ENCODE measurements at places on chromosomes 5 and 9.

- DNase-seq = peak; percentile 15
Measured at GRCh38 chr9:129639756-129640085, 2.2 kb downstream of the ASB6 start.

DNA sequence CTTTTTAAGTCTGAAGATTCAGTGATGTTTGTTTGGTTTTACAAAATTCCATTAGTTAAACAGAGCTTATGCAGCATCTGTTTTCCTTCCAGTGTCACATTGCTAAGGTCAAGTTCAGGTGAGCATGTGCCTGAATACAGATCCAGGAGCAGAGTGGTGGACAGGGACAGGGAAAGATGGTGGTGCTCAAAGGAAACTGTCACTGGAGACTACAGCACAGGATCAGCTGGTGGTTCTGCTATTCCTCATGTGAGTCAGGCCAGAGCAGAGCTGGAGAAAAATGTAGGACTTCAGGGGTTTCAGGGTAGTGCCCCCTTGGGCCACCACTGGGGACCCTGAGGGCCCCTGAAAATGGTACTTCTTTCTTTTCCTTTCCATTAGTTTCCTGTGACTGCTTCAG lies 283.5 kb upstream of the DAP start:
- DNase-seq = no peak

DNA sequence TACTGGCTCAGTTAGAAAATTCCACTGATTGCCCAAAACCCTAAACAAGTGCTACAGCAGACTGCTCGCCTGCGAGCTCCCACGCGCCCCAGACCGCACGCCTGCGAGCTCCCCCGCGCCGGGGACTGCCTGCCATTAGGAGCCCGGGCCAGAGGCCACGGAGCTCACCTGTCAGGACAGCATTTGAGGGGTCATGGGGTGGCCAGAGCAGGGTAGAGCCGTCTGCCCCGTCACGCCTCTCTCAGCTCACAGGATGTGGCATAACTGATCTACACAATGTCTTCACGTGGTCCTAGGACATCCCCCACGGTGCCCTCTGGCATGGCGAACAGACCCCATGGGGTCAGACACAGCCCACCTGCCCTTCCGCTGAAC lies 29.1 kb upstream of the LRRC14B start:
- DNase-seq = no peak

GRCh38 chr9:98686961-98687855 lies 21.5 kb downstream of the GABBR2 start:
- no peak for DNase-seq

GRCh38 chr5:44329716-44330115 lies 59.5 kb downstream of the FGF10 start:
- no peak for DNase-seq

DNA sequence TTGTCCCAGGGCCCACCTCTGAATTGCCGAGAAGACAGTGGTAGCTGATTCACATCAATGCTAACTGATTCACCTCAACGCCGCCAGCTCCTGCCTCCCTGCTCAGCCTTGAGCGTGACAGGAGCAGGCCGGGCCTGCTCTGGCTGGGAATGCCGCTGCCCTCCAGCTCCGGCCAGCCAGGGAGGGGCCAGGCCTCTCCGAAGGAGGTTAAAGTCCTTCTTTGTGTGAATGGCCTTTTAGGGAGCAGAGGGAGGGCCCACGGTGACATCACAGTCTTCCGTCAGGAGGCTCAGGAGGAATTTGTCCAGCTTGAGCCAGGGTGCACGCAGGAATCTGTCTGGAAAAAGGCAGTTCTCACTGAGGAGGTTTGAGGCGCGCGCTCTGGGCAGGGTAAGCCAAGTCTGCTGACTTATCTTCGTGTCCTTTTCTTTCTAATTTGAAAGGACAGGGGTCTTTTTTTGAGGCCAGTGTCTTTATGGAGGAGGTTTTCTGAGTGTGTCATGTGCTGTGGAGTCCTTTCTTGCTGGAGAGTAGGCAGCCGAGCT lies 82.7 kb downstream of the C9orf152 start:
- peak; percentile 93 for DNase-seq

DNA sequence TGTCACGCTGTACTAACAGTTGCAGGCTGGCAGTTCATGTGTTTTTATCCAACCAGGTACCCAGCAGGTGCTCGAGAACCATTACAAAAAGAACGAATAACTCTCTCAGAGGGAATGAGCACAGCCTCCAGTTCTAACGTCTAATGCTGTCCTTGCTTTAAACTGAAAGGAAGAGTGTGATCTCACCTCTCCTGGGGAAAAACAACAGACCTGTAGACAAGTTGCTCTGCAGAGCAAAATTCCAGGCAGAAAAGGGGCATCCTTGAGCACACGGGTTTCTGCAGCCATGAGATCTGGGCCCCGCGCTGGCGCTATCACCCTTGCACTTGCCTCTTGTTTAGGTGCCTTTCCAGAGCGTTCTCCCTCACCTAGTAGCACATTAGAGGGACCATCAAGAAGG lies 92.5 kb upstream of the DNAH5 start:
- DNase-seq = no peak

DNA sequence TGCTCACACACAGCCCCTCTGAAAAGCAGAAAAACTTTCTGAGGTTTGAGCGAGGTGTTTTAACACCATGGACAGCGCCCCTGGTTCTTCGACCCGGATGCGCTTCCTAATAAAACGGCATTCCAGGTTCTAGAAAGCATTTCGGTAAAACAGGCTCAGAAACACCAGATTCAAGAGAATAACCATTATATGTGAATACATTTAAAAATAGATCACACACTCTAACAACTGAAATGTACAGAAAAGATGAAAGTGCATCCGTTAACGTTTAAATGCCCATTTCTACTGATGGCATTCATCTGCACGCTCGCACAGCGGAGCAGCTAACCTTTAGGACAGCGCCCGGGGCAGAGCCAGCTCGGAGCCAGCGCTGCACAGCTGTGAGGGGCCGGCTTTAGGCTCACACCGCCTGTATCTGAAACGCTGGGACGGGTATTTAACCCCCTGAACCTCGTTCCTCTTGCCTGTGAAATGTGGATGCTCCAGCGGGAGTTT lies 26.3 kb upstream of the TENT4A start:
- DNase-seq = peak; percentile 62

DNA sequence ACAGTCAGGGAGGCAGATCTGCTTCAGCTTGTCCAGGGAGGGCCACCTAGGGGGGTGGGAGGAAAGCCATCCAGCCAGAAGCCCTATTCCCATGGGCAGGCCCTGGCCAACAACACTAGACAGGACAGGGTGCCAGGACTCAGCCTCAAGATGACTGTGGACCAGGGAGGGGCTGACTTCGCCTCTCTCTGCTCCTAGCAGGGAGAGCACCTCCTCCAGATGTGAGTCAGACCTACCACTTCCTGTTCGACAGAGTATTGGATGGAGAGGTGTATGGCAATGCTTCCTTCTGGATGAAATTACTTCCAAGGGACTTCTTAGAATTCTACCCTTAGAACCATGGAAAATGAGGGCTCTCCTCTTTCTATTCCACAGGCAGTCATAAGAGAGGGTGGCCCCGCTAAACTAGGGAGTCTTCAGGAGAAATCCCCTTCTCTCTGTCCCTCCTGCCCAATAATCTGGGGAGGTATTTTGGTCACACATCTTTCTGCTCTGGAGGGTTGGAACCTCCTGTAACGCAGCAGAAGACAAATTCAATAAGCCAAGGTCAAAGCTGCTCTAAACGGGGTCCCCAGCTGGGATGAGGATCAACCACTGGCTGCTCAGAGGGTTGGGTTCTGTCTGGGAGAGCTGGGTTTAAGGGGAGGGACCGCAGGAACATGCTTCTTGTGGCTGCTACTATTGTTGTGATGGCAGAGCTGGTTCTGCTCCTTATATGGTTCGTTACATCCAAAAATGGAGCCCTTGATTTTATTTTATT lies 23.2 kb upstream of the RCL1 start:
- DNase-seq = no peak

DNA sequence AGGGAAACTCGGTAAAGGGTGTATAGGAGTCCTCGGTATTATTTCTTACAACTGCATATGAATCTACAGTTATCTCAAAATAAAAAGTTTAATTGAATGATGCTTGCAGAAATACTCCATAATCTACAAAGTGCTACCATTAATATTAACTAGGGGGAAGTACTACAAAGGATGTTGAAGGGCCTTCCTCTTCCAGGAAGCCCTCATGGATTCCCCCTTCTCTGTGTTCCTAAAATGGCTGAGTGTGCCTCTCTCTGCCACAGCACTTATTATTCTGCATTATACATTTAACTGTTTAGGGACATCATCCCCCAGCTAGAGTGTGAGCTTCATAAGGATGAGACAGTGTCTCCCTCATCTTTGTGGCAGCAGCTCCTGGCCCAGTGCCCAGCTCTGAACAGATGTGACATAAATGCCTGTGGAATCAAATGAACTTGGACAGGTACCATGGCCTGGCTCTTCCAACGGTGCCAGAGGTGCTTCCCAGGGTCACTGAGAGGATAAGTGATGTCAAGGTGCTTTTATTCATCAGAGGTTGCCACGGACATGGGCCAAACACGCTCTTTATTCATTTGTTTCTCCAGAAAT lies 99.5 kb downstream of the PAX5 start:
- DNase-seq = no peak

DNA sequence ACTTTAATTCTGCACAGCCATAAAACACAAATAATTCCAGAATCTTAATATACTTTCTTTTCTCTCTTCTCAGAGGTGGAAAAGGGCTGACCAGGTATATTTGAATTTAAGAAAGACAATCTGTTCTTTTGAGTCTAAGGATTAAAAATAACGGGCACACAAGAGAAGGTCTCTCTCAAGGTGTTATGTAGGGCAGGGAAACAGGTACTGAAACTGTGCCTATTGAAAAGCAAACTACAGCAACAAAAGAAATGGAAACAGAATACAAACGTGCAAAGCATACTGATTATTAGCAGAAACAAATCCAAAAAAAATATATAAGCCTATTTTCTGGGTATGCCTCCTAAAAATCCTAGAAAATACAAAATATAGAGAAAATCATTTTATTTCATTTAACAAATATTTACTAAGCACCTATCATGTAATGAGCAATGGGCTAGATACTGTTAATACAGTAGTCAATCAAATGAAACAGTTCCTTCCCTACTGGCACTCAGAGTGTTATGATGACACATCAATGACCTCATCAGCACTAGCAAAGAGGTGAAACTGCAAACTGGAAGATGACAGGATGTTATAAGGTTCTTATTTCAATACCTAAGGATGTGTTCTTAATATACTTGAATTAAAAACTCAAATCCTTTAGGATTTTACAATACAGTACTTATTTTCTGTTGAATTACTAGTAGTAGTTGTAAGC lies 87.7 kb downstream of the AUH start:
- no peak for DNase-seq

DNA sequence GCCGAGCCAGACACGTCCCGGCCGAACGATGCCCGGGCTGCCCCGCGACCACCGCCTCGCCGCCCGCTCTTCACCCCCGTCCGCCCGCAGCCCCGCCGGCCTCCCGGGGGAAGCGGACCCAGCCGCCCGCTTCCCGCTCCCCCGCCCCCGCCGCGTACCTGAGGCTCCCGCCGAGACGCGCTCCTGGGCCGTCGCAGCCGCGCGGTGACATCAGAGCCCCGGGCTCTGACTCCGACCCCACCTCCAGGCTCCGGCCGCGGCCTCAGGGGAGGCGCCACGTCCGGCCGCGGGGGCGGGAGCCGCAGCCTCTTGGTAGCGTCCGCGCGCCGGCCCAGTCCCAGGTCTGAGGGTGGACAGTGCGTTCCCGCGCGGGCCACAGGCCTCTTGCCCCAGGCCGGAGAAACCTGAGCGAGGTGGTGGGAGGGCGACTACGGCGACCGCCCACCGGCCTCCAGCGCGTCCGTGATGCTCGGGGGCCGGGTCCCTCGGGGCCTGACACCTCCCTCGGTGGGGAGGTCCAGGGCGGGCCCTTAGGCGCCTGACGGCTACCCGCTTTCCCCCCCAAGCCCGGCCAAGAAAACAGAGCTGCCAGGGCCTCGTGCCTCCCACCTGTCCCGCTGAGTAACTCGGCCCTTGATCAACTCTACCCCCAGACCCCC lies at the start of gene SHROOM1:
SHROOM1 (minus strand) TSS at position 212 of the 659 bp plus-strand sequence. CDS start 4,507 bp downstream, outside the sequence.
- DNase-seq = peak; percentile 55

DNA sequence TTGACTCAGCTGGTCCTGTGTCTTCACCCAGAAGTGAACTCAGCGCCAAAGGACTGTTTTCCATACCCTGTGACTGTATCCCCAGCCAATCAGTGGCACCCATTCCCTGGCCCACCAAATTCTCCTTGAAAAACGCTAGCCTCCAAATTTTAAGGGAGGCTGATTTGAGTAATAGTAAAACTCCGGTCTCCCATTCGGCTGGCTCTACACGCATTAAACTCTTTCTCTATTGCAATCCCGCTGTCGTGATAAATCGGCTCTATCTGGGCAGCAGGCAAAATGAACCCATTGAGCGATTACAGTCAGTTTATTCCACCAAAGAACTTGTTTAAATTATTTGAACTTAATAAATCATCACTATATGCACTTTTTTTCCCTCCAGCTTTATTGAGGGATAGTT lies 55.9 kb upstream of the PPP1R26 start:
- no peak for DNase-seq

DNA sequence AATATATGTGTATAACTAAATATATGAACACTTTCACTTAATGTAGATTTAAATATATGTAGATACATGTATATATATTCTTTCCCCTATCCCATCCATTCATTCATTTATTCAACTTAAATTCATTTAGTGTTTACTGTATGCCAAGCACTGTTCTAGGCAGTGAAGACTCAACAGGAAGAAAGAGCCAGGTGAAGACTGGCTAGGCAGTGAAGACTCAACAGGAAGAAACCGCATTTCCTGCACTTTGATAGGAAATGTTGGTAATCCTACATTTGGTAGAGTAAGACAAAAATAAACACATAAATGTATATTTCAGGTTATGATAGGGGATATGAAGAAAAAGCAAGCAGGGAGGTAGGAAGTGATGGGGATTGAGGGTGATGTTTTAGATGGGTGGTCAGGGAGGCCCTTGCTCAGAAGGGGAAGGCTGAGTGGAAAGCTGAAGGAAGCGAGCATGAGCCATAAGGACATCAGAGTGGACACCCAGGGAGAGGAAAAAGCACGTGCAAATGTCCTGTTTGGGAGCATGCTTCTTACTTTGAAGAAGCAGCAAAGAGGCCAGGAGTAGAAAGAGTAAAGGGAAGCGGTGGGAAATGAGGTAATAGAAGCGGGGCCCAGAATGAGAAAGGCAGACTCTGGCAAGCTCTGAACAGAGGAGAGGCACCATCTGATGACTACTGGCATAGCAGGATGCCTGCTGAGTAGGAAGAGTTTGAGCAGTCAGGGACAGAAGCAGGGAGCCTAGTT lies 227.8 kb upstream of the MAP3K1 start:
- DNase-seq = no peak

DNA sequence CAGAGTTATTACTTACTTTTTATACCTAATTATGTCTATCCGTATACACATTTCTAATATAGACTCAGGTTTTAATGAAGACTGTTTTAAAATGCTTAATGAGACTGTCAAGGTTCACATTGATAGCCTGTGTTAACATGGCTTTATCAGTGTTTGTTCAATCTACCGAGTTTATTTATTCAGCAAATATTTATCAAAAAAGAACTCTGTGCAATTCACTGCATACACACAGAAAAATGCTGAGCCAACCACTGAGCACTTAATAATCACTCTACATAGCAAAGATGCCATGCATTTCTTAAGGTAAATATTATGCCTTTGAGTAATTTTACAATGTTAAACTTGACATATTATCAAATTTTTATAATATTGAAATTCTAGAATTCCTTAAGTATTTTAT lies 428.2 kb downstream of the ANXA1 start:
- DNase-seq = no peak

Measured in femur (tissue), 1 donor.